ENCODE measurements at places on chromosomes 16 and 17.

DNA sequence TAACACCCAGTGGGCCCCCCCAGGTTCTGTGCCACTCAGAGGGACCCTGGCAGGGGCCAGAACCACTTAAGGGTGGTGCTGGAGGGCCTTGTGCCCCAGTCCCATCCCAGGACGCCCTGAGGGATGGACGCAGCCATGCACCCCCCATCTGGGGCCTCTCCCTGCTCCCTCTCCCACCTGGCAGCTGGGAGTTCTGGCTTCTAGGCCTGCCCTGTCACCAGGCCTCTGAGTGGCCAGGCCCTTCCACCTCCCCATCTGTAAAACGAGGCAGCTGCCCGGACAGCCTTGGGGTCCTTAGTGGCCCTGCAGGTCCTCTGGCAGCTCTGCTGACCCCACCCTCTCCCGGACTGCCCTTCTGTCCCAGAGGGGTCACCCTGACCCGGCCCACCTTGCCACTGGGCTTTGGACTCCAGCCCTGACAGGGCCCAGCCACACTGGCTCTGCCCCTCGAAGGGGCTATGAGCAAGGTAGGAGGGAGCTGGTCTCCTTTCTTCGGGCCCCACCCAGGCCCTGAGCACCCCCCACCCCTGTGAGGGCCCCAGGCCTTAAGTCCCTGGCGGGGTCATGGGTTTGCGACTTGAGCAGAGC is 12.3 kb downstream of the PAM16 start:
- no peak for DNase-seq

DNA sequence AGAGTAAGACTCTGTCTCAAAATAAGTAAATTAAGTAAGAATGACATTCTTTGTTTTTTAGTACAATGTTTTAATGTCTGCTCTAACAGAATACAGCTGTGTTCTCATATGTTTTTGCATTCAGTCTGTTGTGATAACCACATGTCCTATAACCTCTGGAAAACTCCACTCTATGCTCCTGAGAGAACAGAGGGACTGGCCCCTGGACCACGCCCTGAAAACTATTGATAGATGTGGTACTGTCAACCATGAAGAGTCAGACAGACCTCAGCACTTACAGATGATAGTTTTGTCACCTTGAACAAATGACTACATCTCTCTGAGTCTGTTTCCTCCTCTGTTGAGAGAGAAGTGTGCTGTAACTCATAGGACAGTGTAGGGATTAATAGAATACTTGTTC is 7.9 kb downstream of the SUPT6H start:
- no peak for DNase-seq

DNA sequence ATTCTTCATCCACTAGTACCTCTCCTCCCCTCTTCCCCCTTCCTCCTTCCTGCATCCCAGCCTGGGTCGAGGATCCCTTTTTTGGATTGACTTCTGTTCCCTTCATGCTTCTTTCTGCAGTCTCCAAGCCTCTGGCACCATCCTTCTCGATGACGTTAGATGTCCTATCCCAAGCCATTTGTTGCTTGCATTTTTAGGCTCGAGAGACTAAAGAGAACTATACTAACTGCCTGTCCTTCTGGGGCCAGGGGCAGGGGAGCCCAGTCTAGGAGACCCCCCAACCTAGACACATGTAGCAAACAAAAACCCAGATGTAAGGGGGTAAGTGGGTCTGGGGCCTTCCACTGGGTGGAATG is 23.9 kb downstream of the UNK start:
- no peak for DNase-seq

- no peak for DNase-seq
Observed at GRCh38 chr16:10156099-10156498, 26.1 kb downstream of the GRIN2A start.

All from ELR (cell line).